Midbrain (tissue), 1 donor: ENCODE measurements at places on chromosomes 2 and 18.

GRCh38 chr2:238974081-238974480 lies 126.2 kb downstream of the TWIST2 start:
- no peak for DNase-seq

DNA sequence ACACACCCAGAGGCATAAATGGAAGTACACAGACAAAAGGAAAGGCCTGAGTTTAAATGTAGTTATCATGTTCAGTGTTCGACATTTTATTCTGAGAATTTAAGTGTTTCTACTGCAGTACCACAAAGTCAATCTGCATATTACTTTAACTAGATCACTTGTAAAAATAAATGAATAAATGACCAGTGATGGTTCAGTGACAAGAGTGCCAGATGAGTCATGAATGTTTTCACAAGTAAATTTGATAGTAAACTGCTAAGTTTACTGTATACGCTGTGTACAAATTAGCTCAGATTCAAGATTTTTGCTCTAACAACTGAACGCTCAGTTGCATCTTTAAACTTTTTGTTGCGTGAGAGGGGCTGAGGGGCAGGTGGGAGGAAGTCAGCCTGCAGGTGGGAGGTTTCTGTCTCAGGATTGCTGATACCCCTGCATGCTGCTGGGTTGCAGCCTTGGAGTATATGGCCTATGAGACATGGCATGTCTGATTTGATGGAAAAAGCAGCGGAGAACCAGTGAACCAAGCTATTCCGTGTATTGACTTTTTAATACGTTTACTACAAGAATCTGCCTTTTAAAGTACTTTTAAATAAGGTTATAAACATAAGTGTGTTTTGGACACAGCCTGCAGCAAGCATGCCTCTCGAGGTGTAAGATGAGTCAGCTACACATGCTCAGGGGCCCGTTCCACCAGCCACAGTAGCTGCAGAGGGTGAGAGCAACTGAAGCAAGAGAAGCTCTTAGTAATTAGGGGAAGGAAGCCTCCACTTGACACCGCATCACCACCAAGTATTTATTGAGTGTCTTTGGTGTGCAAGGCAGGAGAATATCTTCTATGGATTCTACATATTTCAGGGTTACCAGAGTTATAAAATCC lies 245.1 kb downstream of the NEDD4L start:
- no peak for DNase-seq

DNA sequence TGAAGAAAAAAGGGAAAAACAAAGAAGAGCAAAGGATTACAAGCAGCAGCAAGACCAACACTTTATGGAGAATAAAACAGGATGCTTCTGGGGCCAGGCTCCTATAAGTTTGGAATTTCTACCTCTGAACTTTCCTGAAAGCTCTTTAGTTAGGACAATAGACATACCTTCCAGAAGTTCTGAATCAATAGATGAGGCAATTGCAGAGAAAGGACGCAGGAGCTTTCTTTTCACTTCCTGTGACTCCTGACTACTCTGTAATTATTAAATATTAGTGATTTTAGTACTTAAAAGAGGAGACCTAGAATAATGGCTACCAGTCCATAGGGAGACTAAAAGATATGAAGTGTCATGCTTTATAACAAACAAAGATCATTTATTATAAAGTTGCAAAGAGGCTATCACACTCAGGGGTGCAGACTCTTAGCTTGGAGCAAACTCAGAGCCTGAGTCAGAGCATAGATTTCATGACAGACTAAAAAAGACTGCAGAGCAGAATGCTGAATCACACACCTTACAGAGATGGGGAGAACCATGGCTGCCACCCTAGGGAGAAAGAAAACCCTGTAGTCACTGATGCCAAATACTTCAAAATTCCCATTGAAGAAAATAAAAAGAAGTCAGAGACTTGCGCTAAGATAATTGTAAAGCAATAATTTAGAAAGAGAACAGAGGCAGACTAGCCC lies 52.5 kb upstream of the FAM136A start:
- no peak for DNase-seq

DNA sequence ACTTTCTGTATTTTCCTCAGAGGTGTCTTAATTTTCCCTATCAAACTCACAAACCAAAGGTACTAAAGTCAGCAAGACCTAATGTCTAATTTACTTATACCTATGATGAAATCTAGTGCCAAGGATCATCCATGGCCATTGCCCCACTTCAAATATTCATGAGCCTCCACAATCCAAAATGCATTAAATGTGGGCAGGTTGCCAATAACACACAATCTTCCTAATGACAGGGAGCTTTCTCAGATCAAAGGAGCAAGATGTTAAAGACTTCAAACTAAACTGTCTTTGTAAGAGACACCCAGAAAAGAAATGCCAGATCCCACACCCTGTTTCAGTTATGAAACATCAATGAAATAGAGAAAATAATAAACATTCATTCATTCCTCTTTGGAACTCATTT lies 143.2 kb downstream of the TMEFF2 start:
- no peak for DNase-seq

DNA sequence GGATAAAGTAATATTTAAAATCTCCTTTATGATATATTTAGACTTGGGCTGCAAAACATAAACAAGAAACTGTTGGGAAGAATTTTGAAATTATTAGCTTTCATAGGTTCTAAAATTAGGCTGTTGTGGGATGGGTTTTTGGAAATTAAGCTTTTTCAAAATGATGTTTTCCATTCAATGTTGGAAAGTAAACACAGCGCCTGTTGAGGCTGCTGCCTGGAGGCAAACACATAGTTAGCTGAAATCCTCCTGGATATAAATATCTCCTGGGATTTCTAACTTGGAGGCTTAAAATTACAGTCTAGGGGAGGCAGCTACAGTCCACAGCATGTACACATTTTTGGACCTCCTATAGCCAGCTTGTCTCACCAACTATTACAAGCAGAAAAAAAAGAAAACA lies 197.3 kb downstream of the DCC start:
- DNase-seq: no peak

- no peak for DNase-seq
These were observed 3.5 kb downstream of the PPP3R1 start for GRCh38 chr2:68248806-68249205.

- no peak for DNase-seq
These were observed 63.9 kb downstream of the GYPC start for GRCh38 chr2:126719833-126720351.
